ENCODE measurements at places on chromosomes 6 and 20.

GRCh38 chr6:46706464-46706863 is 18.8 kb downstream of the TDRD6 start:
- no peak overlapping the region for H3K27ac ChIP-seq
- no peaks in the 10 kb centered on the region for H3K36me3 ChIP-seq
- no peaks in the 10 kb centered on the region for H3K4me1 ChIP-seq
- no peak for DNase-seq
- peaks cover 18% of the 10 kb centered on the region for H3K27me3 ChIP-seq

- H3K4me3 ChIP-seq, result no peak overlapping the region
- H3K27me3 ChIP-seq, result no peaks in the 10 kb centered on the region
- no peak for DNase-seq
- no peaks in the 10 kb centered on the region for H3K36me3 ChIP-seq
These were observed 43.7 kb downstream of the NINL start for GRCh38 chr20:25541676-25542075.

DNA sequence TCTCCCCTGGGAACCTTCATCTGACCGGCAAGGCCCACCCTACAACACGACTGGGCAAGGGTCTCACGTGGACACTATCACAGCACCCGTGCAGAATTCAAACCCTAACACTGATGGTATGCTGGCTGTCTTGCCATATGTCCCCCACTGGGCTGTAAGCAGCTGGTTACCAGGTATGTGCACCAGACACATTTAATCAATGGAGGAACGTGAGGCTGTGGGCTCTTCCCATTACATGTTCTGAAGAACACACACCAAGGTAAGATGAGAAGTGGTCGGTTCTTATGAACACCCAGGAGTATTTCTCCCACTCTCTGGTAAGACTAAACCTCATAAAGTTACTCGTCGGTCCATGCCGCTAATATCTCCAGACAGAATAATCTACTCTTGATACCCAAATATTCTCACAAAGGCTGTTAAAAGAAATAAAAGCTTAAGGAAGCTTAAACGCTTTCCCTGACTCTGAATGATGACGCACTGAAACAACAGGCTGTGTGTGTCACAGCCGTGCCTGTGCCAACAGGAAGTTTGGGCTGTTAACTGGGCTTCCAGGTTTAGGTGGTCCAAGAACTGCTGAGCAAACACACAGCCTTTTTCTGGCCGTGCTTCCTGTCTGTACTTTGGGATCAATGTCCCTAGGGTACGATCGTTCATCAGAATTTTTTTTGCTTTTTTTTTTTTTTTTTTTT is 75.3 kb downstream of the SLC23A2 start:
- peaks cover 16% of the 10 kb centered on the region for H3K4me1 ChIP-seq
- no peaks in the 10 kb centered on the region for H3K27me3 ChIP-seq
- DNase-seq, result no peak
- H3K4me3 ChIP-seq, result no peak overlapping the region

DNA sequence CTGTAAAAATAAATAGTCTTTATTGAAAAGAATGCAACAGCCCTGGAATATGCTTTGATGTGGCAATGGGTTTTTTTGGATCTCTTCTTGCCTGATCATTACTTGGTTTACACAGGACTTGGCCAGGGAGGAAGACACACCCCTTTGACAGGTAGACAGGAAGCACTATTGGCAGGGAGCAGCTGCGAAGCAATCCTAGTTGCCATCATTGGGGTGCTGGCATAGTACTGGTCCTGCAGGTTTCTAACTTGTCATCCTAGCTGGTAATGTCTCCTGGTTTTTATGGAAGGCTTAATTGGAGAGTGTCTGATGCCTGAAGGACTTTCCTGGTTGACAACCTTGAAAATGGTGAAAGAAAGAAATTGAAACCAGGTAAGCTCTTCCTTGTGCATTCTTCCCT is 71.2 kb upstream of the CCN6 start:
- no peak for DNase-seq
- H3K36me3 ChIP-seq, result no peaks in the 10 kb centered on the region
- peaks cover 35% of the 10 kb centered on the region for H3K4me1 ChIP-seq

DNA sequence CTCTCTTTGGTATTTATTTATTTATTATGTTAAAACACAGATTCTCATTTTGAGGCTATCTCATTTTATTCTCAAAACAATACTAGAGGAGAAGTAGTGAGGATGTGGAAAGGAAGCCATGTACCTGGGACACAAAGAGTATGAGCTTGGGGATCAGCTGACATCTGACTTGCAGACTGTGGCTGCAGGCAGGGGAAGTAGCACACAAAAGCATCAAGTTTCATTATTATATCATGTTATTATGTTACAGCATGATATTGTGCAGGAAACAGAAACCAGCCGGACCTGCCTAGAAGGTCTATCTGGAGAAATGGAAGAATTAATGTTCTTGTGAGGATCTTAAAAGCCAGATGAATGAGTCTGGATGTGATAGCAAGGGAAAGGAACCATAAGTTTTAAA is 248.2 kb downstream of the KHDC1L start:
- no peaks in the 10 kb centered on the region for H3K36me3 ChIP-seq
- H3K4me1 ChIP-seq, result peaks cover 5% of the 10 kb centered on the region
- H3K27ac ChIP-seq, result no peak overlapping the region
- no peak for DNase-seq
- no peaks in the 10 kb centered on the region for H3K27me3 ChIP-seq
